ENCODE measurements at places on chromosomes 6 and 20.

DNA sequence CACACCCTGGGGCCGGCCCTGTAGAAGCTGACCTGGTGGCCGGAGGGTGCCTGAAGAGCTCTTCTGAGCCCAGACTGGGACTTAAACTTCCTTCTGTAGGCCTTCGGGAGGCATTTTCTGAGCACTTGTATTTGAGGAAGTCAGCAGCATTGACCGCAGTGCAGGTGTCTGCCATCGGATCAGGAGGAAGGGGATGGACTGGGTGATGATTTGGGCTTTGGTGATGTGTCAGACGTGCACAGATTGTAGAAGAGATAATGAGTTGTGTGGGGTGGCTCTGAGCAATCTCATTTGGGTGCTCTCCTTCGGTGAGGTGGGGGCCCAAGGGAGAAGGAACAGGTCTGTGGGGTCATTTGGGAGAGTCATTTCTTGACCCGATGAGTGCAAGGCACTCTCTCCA lies 150.9 kb downstream of the ARID1B start:
- no peak for DNase-seq

DNA sequence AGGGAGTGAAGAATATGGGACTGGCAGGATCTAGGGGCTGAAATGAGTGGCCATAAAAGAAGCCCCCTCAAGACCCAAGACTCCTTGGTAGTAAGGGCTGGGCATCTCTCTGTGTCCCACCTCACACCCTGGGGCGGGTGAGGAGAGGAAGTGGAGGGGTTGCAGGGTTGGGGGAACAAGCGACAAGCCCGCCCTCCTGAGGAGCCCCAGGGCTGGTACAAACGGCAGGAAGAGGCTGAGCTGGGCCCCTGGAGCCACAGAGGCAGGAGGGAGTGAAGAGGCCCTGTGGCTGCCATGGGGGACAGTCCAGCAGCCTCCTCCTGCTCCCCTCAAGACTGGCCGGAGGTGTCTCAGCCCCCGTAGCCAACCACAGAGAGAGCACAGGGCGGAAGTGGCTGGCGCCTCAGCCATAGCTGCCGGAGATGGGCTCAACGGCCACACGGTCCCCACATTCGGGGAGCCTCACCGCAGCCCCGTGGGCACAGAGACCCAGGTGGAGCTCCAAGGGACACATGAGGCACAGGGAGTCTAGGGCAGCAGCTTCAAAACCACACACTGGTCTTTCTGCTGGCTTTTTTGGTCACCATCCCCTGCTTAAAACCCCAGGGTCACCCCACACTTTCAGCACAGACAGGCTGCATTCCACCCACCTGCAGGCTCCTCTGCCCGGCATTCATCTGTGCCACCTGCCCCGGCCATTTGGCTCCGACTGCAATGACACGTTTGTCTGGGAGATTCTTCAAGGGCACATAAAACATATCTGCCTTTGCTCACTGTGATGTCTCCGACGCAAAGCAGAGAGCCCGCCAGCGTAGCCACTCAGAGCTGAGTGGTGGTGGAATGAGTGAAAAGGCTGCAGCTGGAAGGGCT lies 524 bp downstream of the C20orf203 start:
- no peak for DNase-seq

DNA sequence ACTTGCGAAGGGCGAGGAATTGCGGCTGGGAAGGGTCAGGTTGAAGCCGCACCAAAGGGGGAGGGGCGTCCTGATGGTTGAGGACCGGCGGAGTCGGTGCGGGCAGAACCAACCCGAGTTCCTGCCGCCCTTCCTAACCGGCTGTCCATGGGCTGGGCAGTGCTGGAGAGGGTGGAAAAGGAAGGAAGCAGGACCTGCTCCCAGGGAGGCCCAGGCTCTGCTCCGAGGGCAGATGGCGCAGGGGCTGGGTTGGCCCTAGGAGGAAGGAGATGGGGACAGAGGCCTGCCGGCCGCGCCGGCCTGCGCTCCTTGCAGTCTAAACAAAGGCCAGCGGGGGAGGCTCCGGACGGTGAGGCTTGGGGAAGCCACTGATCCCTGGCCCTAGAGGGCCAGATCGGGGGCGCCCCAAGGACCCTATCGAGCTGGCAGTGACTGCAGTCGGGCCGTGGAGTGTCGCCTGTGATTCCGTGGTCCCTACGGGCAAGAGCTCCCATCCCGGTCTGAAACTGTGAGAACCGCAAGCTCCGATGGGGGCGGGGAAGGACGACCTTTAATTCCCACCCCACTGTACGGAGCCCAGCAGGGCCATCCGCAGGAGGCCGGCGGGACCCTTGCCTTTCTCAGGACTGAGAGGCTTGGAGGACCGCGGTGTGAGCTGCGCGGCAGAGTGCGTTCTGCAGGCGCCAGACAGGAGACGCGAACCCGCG lies 39.4 kb downstream of the YTHDF1 start:
- no peak for DNase-seq

GRCh38 chr6:7413151-7413823 lies 23.7 kb downstream of the RIOK1 start:
- DNase-seq: no peak

- DNase-seq: no peak
Observed at GRCh38 chr6:169990095-169991030, 238.9 kb downstream of the ERMARD start.

Data from right kidney (tissue), 9 donors.